Activated CD4-positive, CD25-positive, alpha-beta regulatory T cell (primary cell): ENCODE measurements at places on chromosomes 6 and 20.

DNA sequence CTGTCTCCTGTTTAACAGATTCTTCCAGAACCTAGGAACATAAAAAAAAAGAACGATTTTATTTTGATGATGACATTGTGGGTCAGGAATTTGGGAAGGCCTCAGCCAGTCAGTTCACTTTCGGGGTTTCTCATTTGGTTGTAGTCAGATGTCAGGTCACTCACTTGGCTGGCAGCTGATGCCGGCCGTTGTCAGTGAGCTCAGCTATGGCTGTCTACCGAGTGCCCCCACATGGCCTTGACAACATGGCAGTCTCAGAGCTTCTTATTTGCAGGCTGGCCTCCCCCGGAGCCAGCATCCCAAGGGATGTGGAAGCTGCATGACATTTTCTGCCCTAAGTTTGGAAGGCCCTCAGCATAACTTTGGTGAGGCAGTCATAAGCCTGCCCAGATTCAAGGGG is 11.5 kb downstream of the RNF217 start:
- no peak for DNase-seq

- no peak for DNase-seq
These were observed 66.4 kb downstream of the POPDC3 start for GRCh38 chr6:105113422-105113821.

- no peak for DNase-seq
These were observed 147.2 kb downstream of the TFAP2C start for GRCh38 chr20:56776345-56776744.

- no peak for DNase-seq
These were observed 2.4 kb downstream of the LAMA2 start for GRCh38 chr6:128885381-128885780.
